ENCODE measurements at places on chromosomes 4 and X. TPM values are rescaled to one million over a fixed set of nuclear protein-coding genes. Genes with fewer than 3 reads are reported as not detected.

The SLC49A3 gene
- 0.31 TPM for total RNA-seq

The ODAPH gene
- not detected for total RNA-seq

The NXF2 gene
- not detected for total RNA-seq

The CORIN gene
- 1.6 TPM for total RNA-seq

The FANCB gene
- 2.9 TPM for total RNA-seq

The IGSF1 gene
- total RNA-seq = 3.1 TPM

The ADH1A gene
- total RNA-seq = not detected

The DOK7 gene
- total RNA-seq = not detected

The RBM46 gene
- not detected for total RNA-seq

The NAA11 gene
- not detected for total RNA-seq

The SMAD1 gene
- total RNA-seq = 18.1 TPM

The SPARCL1 gene
- total RNA-seq = 4.0 TPM

The EXOC1L gene
- total RNA-seq = not detected

The PPP1R2C gene
- total RNA-seq = not detected

DNA sequence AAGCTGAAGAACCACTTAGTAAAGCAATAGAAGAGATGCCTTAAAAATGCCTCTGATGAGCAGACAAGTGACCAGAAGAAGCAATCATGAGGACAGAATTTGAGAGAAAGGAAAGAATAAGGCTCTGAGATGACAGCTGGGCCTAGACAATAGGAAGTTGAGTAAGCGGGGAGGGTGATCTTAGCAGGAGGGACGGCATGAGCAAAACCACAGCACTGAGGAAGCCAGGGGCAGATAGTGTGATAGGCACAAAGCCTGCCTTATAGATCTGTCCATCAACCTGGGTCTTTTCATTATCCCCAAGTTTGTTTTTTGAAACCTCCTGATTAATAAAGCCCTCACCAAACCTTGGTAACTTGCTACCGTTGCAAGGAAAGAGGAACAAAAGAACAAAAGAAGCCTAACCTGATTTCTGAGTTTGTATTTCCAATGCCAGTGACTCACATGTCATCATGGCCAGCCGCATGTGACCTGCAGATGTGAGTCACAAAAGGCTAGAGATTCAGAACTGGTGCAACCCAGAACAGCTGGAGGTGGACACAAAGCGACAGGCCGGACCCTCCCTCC is 55.7 kb upstream of the PPARGC1A start:
- peaks cover 17% of the 10 kb centered on the region for H3K4me1 ChIP-seq
- H3K27me3 ChIP-seq = no peaks in the 10 kb centered on the region
- peak overlapping the region; percentile 33 for H3K27ac ChIP-seq
- H3K4me3 ChIP-seq = no peak overlapping the region
- no peaks in the 10 kb centered on the region for H3K36me3 ChIP-seq
- DNase-seq = no peak

GRCh38 chrX:49071877-49072711 is 1.7 kb downstream of the PRAF2 start:
- H3K4me1 ChIP-seq = peaks cover 13% of the 10 kb centered on the region
- H3K27ac ChIP-seq = no peak overlapping the region
- no peak for DNase-seq
- no peaks in the 10 kb centered on the region for H3K27me3 ChIP-seq
- peak overlapping the region; percentile 44 for H3K4me3 ChIP-seq

DNA sequence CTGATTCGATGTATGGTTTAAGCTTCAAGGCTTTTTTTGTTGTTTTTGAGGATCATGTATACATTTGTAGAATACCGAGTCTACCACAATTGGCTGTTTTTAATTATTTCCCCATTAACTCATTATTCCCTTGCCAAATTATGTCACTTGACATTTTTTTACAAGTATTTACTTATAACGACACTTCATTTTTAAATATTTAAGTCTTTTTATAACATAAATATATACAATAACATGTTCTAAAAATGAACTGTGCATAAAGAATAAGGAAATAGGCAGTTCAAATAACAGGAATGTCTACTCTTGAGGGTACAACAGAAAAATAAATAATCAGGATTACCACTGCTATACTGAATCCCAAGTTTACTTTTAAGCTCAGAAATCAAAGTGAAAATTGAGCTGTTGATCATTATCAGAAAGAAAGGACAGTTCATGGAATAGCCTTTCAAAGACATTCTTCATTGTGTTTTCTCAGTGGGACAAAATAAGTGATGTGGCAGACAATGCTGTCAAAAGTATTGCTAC is 627.5 kb downstream of the PCDH19 start:
- no peak overlapping the region for H3K4me3 ChIP-seq
- H3K27ac ChIP-seq = no peak overlapping the region
- no peaks in the 10 kb centered on the region for H3K4me1 ChIP-seq
- no peaks in the 10 kb centered on the region for H3K36me3 ChIP-seq
- DNase-seq = no peak

DNA sequence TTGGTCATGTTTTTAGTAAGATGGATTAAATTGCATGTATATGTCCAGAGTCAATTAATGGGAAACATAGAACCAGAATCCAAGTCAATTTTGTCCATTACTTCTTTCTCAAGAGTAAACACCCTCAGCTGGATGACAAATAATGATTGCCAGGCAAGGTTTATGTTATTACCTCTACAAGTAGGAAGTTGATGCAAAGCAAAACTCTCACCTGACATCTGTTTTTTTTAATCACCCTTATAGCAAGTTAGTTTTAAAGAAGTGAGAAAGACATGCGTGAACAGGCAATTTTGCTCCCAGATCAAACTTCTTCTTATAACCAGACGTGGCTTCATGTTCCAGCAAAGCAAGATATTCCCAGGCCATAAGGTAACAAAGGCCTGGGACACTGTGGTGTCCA is 348.5 kb upstream of the FTHL17 start:
- H3K27ac ChIP-seq = no peak overlapping the region
- H3K36me3 ChIP-seq = no peaks in the 10 kb centered on the region
- DNase-seq = no peak
- no peak overlapping the region for H3K4me3 ChIP-seq

DNA sequence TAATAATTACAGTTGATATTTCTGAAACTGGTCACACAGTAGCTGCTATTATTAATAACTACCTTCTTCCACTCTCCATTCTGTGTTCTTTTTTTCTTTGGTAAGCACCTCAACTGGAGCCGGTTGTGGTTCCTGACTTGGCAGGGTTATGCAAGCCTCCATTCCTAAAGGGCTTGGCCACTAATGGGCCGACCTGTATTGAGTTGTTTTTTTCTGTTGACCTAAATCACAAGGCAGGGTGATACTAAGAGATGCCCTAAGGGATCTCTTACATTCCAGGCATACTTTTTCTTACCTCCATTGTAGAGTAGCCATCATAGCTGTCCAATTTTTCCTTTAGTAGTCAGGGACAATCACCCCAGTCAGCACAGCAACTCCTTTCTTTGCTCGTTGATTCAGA is 1295.8 kb upstream of the ADGRL3 start:
- no peak overlapping the region for H3K27ac ChIP-seq
- H3K27me3 ChIP-seq = no peaks in the 10 kb centered on the region
- H3K4me1 ChIP-seq = no peaks in the 10 kb centered on the region
- H3K4me3 ChIP-seq = no peak overlapping the region
- H3K36me3 ChIP-seq = no peaks in the 10 kb centered on the region

- H3K27ac ChIP-seq = no peak within 1 kb of the TSS
- H3K4me1 ChIP-seq = peaks cover 12% of the 10 kb centered on the region
- H3K27me3 ChIP-seq = peaks cover 11% of the 10 kb centered on the region
- H3K4me3 ChIP-seq = peak within 1 kb of the TSS; percentile 70
- no peaks in the 10 kb centered on the region for H3K36me3 ChIP-seq
Measured at GRCh38 chr4:76897536-76898384, at the start of gene SOWAHB. TSS of gene SOWAHB (minus strand) at chr4:76898144. CDS start at chr4:76897849, 295 bp downstream.

DNA sequence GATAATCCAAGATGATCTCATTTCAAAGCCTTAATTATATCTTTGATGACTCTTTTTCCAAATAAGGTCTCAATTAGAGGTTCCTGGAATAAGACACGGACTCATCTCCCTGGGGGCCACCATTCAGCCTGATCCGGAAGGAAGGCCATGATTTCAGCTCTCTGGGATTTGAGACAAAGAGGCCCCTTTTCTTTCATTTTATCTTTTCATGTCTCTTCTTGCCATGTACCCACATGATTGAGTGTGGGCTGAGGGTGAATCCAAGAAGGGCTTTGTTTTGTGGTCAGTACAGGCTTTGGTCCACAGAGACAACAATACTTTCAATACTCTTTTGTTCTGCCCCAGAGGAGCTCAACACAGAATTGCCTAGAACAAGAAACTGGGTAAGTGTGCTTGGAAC is 261.2 kb downstream of the TRIML1 start:
- DNase-seq = no peak
- no peaks in the 10 kb centered on the region for H3K36me3 ChIP-seq
- no peak overlapping the region for H3K27ac ChIP-seq
- H3K4me1 ChIP-seq = peaks cover 16% of the 10 kb centered on the region

GRCh38 chr4:26075583-26075982 is 161.6 kb downstream of the SMIM20 start:
- no peaks in the 10 kb centered on the region for H3K36me3 ChIP-seq
- DNase-seq = no peak
- H3K27me3 ChIP-seq = peaks cover 5% of the 10 kb centered on the region
- no peak overlapping the region for H3K27ac ChIP-seq
- no peaks in the 10 kb centered on the region for H3K4me1 ChIP-seq

- no peak overlapping the region for H3K27ac ChIP-seq
- H3K4me3 ChIP-seq = no peak overlapping the region
- no peaks in the 10 kb centered on the region for H3K36me3 ChIP-seq
- no peaks in the 10 kb centered on the region for H3K4me1 ChIP-seq
- H3K27me3 ChIP-seq = no peaks in the 10 kb centered on the region
Measured at GRCh38 chr4:11487868-11488544, 59.3 kb upstream of the HS3ST1 start.

DNA sequence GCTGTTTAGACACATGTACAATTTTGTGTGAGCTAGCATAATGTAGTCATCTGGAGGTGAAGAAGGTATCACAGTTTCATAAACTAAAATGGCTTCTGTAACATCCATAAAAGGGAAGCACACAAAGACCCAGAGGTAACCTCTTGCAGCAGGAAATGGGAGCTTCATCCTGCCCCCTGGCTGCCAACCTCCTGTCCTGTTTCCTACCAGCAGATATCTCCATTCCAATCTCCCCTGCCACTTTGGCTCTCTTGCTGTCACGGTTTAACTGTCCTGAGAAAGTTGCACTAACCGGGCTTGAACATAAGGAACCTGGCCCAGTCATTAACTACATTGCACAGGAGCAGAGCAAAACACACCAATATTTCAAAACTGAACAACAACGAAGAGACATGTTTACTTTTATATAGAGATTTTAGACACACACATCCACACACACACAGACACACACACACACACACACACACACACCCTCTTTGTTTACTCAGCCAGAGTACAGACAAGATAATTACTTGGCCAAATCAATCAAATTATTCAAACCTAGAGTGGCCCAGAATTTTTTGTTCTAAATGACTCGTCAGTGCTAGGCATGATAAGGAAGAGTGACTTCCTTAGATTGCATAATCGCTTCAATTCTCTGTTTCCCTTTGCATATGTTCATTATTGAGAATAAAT is 24.2 kb downstream of the MID2 start:
- peaks cover 5% of the 10 kb centered on the region for H3K36me3 ChIP-seq
- H3K27me3 ChIP-seq = no peaks in the 10 kb centered on the region
- peaks cover 2% of the 10 kb centered on the region for H3K4me1 ChIP-seq

DNA sequence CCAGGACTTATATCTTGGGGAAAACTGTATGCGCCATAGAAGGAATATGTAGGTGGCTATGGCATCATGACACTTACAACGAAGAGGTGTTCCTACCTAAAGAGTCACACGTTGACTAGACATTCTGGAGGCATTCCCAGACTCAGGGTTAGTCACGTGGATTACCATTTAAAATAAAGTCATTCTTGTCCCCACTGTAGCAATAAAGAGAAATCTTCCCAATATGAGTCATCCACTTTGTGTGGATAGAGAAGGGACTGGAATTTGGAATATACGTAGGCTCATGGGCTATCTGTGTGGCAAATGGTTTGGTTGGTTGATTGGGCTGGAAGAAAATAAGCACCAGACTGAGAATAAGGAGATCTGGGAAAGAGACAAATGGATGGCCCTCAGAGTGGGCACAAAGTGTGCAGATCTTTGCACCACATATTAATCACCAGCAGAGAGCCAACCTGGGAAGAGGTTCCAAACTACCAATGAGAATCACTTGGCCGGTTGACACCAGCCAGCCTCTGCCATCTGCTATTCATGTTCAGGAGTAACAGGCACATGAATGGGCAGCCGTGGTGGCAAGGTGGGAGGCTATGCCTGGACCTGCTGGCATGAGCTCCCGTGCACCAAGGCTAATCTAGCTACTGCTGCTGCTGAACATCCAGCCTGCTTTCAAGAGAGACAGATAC is 41.0 kb downstream of the MTNR1A start:
- H3K36me3 ChIP-seq = no peaks in the 10 kb centered on the region
- no peak overlapping the region for H3K4me3 ChIP-seq
- no peaks in the 10 kb centered on the region for H3K4me1 ChIP-seq
- DNase-seq = no peak
- no peak overlapping the region for H3K27ac ChIP-seq

DNA sequence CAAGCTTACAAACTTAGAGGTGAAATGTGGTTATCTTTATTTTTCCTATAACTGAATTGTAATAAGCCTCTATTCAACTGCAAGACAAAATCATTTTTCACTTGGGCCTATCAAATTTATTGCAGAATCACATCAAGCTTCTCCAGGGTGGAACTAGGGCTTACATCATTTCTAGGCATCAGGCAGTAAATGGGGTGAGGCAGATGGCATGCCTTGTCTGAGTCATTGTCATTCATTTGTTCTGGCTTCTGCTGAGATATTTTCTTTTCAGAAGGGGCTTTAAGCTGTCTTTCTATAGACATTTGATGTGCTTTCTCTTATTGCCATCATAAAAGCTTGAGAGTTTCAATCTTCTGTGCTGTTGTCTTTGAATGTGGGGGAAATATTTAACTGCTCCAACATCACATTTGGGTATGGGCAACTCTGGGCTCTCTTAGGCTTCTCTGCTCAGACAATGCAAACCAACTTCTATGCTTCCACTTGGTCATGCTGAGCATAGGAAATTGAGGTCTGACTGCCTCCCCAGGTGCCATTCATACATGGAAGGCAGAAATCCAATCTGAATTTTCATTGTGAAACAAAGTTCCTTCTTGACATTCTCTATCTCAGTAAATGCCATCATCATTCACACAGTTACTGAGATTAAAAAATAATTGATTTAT is 225.8 kb upstream of the GIMD1 start:
- H3K4me3 ChIP-seq = no peak overlapping the region
- no peak for DNase-seq
- no peaks in the 10 kb centered on the region for H3K36me3 ChIP-seq
- no peaks in the 10 kb centered on the region for H3K27me3 ChIP-seq
- peaks cover 4% of the 10 kb centered on the region for H3K4me1 ChIP-seq

DNA sequence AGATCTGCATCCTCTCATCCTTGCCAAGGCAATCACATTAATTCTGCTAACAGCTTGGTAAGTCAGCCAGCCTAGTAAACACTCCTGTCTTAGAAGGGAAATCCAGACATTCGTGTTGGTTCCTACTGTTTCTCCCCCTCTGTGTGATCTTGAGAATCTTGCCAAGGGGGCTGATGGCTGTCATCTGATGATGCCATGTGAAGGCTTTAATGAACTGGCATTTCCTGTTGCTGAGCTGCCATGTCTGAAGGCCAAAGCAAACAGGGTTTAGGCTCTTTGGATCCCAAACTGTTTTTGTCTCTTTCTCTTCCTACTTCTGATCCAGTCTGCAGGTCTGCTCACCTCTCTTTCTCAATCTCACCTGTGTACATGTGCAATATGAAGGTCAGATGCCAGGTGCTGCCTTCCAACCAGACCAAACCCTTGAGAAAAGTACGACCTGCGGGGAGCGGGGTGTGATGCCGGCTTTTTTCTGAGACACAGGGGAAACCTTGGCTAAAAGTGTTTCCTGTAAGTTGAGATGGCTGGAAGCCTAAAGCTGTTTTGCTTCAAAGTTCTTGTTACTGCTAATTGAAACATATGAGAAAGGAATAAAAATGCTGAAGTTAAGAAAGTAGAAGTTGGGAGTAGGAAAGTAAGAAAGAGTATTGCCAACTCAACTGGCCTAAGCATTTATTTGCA is 532.9 kb downstream of the ANKRD50 start:
- peak overlapping the region; percentile 93 for H3K27ac ChIP-seq
- no peak for DNase-seq
- peak overlapping the region; percentile 34 for H3K4me3 ChIP-seq
- H3K36me3 ChIP-seq = no peaks in the 10 kb centered on the region

All from osteocyte (in vitro differentiated cells).